ENCODE measurements at places on chromosomes 12 and 14. TPM values are rescaled to one million over a fixed set of nuclear protein-coding genes. Genes with fewer than 3 reads are reported as not detected.

GRCh38 chr14:85701763-85702162, 171.8 kb downstream of the FLRT2 start:
- no peak for DNase-seq

DNA sequence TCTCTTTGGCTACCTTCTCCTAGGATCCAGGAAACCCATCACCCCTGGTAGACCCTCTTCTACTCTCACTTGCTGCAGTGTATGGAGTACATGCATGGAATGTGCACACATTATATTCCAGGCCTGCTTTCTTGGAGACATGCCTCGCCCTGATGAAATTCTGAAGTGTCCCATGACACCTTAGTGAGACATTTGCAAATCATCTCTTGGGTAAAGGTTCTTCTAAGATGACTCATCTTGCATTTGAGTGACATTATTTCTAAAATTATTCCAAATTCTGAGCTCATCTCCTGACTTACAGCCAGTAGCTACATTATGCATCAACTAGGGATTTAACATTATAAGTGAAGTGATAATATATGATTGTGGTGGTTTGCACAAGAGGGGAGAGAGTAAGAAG, 49.8 kb downstream of the SDR9C7 start:
- DNase-seq, result no peak

DNA sequence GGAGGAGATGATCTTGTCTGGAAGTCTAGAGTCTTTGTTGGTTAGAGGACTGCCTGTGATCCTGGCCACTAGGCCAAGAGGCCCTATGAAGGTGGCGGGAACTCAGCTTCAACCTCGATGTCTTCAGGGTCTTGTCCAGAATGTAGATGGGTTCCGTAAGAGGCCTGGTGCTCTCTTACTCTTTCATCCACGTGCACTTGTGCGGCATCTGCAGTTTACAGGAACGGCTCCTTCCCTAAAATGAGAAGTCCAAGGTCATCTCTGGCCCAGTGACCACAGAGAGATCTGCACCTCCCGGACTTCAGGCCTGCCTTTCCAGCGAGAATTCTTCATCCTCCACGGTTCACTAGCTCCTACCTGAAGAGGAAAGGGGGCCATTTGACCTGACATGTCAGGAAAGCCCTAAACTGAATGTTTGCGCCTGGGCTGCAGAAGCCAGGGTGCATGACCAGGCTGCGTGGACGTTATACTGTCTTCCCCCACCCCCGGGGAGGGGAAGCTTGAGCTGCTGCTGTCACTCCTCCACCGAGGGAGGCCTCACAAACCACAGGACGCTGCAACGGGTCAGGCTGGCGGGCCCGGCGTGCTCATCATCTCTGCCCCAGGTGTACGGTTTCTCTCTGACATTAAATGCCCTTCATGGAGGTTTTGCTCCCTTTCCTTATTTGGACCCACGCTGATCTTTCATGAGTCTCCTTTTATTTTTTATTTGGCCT, 17.7 kb downstream of the WNT5B start:
- no peak for DNase-seq

GRCh38 chr12:57632073-57632957, 686 bp downstream of the B4GALNT1 start:
- DNase-seq, result no peak

GRCh38 chr12:49131051-49131893, at the start of gene TUBA1B:
Gene TUBA1B, minus strand, starts transcription at chr12:49131395. Its CDS starts 95 bp downstream, at chr12:49131300.
- peak; percentile 76 for DNase-seq

DNA sequence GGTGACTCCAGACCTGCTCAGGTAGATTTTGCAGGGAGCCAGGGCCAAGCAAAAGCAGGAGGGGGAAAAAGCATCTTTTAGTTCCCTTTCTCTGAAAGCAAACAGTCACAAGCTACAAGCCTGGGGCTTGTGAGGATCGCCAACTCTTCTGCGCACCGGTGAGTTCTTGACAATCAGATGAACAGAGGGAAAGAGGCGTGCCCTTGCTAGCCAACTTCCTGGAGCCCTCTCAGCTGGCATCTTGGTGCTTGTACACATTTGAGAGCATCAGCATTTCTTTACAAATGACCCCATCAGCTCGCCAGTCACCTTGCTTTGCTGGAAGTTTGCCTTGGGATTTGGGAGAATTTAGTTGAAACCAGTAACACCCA, 55.5 kb downstream of the ZNF664 start:
- DNase-seq, result no peak

DNA sequence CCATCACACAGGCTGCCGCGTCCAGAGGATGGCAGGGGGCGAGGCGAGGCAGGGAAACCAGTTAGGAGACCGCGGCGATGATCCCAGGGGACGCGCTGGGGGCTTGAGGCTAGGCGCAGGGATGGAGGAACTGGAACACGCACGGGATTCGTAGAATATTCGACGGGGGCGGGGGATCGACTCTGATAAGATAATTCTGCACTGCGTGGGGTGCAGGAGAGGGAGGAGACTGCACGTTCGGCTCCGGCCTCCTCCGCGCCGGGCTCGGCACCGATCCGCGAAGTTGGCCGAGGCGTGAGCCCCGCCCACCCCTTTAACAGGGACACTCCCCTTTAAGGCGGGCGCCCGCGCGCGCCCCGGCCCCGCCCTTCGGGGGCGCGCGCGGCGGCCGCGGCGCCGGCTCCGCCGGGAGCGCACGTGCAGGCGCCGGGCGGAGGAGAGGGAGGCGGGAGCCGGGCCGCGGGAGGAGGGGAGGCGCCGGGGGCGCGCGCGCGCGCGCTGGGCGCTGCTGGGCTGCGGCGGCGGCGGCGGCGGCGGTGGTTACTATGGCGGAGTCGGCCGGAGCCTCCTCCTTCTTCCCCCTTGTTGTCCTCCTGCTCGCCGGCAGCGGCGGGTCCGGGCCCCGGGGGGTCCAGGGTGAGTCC, at the start of gene ACVR1B:
TSS of gene ACVR1B (plus strand) at position 501 of the 644 bp plus-strand sequence. CDS start at position 546, 45 bp downstream.
- peak; percentile 74 for DNase-seq

GRCh38 chr14:59309291-59309900, 120.9 kb downstream of the DAAM1 start:
- DNase-seq, result no peak

GRCh38 chr12:109777544-109777943, 55.7 kb downstream of the TRPV4 start:
- DNase-seq, result no peak

DNA sequence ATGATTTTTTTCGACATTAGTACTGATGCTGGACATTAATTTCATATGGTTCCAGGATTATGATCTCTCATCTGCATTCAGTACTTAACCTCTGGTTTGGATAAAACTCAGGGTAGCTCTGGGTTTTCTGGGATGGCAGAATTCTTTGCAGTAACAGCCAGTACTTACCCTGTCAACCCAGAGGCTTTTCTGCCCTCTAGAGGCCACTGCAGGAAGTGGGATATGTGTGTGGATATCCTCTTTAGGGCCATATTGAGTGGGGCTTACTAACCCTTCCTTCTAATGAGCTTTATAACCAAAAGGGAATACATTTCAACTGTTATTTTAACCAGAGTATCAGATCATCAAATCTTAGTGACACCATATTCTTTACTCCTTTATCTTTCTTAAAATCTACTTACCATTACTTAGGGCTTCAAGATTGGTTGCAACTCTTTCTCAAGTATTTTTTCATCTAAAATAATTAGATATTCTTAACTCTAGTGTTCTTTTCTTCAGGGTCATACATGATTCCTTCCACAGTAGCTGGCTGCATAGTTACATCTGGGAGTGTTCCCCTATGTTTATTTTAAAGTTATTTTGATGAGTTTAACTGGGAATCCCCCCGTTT, 488.0 kb upstream of the STXBP6 start:
- DNase-seq, result no peak

GRCh38 chr14:75198291-75198933, 22.0 kb upstream of the TMED10 start:
- DNase-seq, result no peak

DNA sequence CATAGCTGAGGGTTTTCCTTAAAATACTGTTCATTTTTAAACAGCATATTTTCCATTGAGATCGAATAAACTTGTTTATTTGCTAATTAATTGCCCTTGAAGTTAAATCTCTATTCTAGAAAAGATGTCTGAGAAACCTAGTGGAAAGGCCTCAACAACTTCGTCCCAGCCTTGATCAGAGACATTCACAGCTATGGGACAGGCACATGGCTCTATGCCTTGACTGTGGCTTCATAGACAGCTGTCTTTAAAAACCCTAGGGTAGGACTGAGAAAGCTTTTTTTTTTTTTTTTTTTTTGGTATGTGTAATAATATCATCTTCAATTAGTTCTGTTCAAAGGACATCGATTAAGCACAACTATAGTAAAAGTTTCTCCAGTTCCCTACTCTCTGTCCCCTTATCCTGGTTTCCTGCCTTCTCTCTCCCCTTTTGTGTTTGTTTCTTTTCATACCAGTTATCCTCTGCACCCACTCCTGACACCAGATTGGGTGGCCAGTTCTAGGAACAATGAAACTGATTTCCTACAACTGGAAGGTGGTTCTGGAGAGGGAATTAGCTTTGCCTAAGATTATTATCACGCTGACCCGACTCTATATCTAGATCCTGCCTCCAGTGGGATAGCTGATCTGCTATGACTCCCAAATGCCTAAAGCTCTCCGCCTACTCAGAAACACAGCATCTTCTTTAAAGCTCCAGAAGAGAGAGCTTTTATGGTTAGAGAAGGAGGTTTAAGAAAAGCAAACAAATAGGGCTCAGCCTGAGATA, 20.3 kb downstream of the SOCS2 start:
- no peak for DNase-seq

DNA sequence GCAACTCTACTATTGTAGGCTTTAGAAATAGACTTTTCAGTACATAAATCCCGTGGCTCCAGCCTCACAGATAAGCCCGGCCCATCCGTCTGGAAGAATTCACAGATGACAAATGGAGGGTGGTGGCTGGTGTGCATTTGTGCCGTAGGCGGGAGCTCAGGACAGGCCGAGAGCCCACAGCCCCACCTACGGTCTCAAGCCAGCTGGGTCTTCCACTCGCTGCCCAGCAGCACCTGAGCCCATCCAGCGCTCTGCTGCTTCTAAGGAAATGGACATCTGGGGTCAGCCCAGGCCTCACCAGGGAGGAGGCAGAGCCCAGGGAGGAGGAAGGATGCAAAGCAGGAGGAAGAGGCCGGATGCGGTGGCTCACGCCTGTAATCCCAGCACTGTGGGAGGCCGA, 72.8 kb downstream of the KIF26A start:
- DNase-seq, result no peak

- no peak for DNase-seq
These were observed 847 bp upstream of the WNT10B start for GRCh38 chr12:48972213-48972951.

- DNase-seq, result no peak
These were observed 481.1 kb downstream of the DIO2 start for GRCh38 chr14:79730196-79730595.

DNA sequence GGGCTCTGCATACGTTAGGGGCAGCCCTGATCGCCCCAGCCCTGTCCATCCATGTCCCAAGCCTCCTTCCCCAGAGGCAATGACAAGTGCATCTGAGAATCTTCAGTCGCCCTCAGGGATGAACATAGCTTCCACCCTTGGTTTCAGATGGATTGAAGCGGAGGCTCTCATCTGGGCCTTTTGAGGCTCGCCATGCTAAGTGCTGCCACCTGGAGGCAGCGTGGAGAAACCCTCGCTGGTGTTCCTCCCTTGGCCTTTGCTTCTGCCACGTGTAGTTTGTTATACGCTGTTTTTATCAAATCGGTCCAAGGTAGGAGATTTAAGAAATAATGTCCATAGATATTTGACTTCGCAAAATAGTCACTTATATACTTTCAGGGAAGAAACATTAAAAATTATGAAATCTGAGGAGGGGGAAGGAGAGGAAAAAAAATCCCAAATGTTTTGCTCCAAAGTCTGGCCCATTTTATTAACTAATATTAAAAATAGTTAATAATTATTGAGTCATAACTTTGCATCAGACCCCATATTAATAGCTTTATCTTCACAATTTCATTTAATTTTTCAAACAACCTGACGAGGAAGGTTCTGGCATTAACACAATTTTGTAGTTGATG, 28.8 kb upstream of the LRRC10 start:
- peak; percentile 33 for DNase-seq

GRCh38 chr14:96281486-96281885, 25.5 kb downstream of the BDKRB1 start:
- DNase-seq, result no peak

GRCh38 chr14:69107407-69108003, 45.4 kb downstream of the DCAF5 start:
- DNase-seq, result no peak

GRCh38 chr12:58804749-58805148, 115.6 kb downstream of the LRIG3 start:
- no peak for DNase-seq

The KLHL33 gene
- polyA plus RNA-seq, result 0.43 TPM

The FOXG1 gene
- polyA plus RNA-seq, result 0.03 TPM

The PTCSC3 gene
- polyA plus RNA-seq, result not detected

The RAD9B gene
- 1.1 TPM for polyA plus RNA-seq

The KRT6C gene
- not detected for polyA plus RNA-seq

The IL26 gene
- polyA plus RNA-seq, result not detected

The VWF gene
- polyA plus RNA-seq, result 19.3 TPM

The CCDC177 gene
- 0.10 TPM for polyA plus RNA-seq

The BCL2L14 gene
- polyA plus RNA-seq, result 0.59 TPM

The FAM177A1 gene
- 53.9 TPM for polyA plus RNA-seq

The SPTLC2 gene
- 35.2 TPM for polyA plus RNA-seq

Data from left renal pelvis (tissue), 4 donors.